ENCODE measurements at places on chromosomes 6 and 20.

GRCh38 chr20:24402188-24402587 is 67.2 kb upstream of the SYNDIG1 start:
- DNase-seq = no peak

- no peak for DNase-seq
Observed at GRCh38 chr6:131660195-131660594, 23.1 kb downstream of the ENPP3 start.

DNA sequence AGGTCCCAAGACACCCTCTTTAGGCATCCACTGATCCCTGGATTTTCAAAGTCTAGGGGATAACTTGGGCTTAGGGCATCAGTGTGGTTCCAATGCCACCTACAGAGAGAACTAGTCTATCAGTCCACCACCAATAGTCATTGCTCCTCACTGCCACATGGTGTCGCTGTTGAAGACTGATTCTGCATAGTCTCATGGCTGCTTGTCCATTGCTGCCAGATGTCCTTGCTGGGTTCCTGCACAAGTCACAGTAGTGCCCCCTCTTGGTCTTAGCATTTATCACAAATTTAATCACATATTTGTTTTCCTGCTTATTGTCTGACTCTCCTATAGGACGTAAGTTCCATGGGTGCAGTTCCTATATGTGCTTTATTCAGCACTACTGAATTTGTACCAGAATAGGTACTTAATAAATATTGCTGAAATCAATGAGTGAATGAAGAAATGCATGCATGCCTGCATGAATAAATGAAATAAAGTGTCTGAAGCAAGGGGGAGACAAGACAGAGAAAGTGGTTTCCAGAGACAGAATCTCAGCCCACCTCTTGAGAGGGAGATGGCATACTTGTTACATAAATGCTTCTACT is 45.9 kb upstream of the RALY start:
- peak; percentile 23 for DNase-seq

DNA sequence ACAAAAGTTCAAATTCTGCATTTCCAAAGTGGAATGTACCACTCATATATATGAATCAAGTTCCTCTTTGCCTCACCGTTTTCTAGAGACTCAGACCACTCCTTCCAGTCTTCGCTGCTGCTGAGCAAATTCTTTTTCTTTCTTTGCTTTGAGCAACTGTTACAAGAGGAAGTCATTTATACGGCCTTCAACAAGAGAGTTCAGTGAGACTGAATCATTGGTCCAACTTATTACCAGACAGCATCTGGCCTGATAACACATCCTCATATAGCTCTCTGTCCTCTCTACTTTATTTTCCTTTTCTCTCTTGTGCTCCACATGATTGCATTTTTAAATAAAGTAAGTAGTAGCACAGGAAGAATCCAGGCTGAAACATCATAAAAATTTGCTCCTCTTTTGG is 652.7 kb downstream of the PHF3 start:
- no peak for DNase-seq

- peak; percentile 79 for DNase-seq
Observed at GRCh38 chr6:34223956-34224940, 12.4 kb upstream of the HMGA1 start.

DNA sequence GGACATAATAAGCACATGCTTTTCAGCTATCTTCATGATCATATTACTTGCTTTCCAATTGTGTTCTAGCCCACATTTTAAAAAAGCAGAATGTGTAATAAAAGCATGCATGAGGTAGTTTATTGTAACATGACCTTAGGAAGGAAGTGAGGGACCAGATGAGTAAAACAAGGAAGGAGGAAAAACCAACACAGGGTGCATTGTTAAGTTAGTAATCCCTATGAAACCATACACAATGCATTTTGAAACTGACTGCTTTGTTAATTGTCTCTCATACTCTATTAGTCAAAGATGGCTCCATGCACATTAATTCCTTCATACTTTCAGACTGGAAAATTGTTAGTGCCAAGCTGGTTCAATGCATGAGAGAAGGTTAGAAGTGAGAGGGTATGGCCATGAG is 37.7 kb upstream of the CENPW start:
- DNase-seq = no peak

DNA sequence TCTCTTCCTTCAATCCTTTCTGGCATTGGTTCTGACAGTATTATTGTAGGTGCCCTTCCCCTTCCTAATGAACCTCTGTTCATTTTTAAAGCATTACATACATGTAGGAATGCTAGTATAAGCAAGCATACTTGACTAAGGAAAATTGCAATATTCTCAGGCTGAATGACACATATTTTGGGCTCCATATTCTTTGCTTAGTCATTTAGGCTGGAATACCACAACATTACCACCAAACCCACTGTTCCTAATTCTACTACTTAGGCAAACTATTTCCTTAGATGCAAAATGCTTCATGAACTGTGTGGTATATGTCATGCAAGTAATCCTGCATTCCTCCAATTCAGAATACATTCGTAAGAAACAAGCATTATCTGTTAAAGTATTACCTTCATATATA is 113.9 kb downstream of the PRDM1 start:
- no peak for DNase-seq

DNA sequence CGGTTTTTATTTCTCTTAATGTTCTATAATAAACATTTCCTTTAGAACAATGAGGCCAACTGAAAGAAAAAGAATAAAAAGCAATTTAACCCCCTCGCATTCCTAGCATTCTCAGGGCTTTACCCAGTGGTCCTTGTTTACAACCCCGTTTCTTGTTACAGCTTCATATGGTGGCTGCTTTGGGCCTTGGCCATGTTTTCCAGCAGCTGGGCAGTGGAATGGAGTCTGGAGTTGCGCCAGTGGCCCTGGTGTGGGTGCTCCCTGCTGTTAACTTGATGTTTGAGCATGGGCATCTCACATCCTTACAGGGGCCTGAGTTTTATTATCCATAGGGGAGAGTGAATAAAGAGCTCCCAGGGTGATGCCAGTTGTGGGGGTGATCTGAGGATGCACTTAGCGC is 18.8 kb downstream of the EFCAB8 start:
- DNase-seq = no peak

Measured in NCI-H1048 (cell line).